ENCODE measurements at places on chromosomes 7 and 10. TPM values are rescaled to one million over a fixed set of nuclear protein-coding genes. Genes with fewer than 3 reads are reported as not detected.

DNA sequence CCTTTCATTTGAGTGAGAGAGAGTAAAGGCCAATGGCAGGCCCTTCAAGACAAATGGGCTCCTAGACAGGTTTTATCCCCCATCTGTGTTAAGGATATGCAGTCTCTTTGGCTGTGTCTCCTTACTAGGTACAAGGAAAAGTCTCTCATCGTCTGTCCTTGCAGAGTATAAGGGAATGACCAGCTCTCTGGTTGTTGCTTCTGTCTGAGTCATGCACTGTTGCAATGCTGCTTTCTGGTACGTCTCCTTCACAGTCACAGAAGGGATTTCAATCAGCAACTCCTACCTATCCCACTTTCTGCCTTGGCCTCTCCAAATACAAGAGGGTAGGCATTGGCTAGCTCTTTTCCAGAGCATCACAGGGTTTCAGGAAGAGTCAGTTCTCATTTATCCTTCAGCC lies 48.1 kb downstream of the CTTNBP2 start:
- H3K27me3 ChIP-seq: no peaks in the 10 kb centered on the region
- H3K4me3 ChIP-seq: no peak overlapping the region
- no peaks in the 10 kb centered on the region for H3K36me3 ChIP-seq
- DNase-seq: no peak

CALML3 gene
- total RNA-seq: not detected

ABCB1 gene
- 0.82 TPM for total RNA-seq

GRCh38 chr10:110680273-110681020 lies 36.3 kb downstream of the RBM20 start:
- no peaks in the 10 kb centered on the region for H3K36me3 ChIP-seq
- DNase-seq: no peak
- H3K4me1 ChIP-seq: peaks cover 43% of the 10 kb centered on the region
- no peak overlapping the region for H3K4me3 ChIP-seq
- H3K27ac ChIP-seq: no peak overlapping the region

- peaks cover 8% of the 10 kb centered on the region for H3K4me1 ChIP-seq
- peaks cover 53% of the 10 kb centered on the region for H3K27me3 ChIP-seq
- no peak overlapping the region for H3K27ac ChIP-seq
- H3K4me3 ChIP-seq: no peak overlapping the region
These were observed 2.2 kb upstream of the PDK4 start for GRCh38 chr7:95598511-95598910.

CARD11 gene
- 35.5 TPM for total RNA-seq

Measured in WTC11 (cell line).